ENCODE measurements at places on chromosomes 1 and 21. TPM values are rescaled to one million over a fixed set of nuclear protein-coding genes. Genes with fewer than 3 reads are reported as not detected.
A peak's percentile ranks its signal among the peaks of the same experiment; 100 is the strongest.

DNA sequence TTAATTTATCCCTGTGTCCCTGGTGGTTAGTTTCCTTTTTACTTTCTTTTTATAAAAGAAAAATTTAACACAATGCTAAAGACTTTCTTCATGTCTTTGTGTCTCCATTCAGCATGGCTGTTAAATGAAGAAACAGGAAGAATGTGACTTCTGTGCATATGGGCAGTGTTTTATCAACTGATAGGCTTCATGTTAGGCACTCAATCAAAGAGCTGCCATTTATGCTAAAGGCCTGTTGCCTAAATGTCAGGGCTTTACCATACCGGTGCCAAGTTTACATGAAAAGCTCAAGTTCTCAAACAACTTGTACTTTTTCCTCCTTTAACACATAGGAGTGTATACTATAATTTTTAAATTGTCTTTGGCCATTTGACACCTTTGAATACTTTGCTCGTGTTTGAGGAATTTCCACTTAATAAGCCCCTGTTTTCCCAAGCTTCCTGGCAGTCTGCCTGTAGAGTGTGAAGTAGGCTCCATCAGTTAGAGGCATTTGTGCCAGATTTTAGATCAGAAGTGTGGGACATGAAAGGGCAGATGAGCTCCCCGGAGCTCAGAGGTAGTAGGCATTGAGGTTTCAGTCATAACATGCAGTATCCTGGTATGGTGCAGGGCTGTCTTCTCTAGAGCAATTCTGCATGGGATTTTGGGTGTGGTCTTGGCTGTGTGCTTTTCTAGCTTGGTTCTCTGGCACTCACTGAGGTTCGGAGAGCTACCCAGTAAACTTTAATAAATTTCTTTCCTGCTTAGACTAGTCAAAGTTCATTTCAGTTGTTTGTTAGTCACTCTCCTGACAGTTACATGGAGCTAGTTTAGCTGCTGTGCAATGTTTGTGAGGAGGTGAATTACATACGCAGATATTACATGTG is 119.0 kb downstream of the LEPR start:
- no peak for DNase-seq

GRCh38 chr1:61812916-61813315 is 70.6 kb downstream of the PATJ start:
- no peak for DNase-seq

Gene CHIA
- not detected for total RNA-seq

DNA sequence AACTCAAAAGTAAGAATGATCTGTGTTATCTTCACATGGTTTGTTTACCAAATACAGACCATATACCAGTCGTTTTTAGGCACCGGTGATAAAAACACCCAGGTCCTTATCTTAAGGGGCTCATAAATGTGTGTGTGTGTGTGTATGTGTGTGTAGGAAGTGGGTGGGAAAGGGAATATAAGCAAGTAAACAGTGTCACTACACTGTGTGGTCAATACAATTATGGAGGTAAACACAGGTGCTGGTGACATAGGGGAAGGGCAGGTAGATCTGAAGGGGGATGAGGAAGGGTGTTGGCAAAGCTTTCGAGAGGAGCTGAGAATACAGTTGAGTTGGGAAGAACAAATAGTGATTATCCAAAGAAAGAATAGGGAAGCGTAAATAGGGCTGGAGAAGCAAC is 19.1 kb upstream of the MRPS6 start:
- no peak for DNase-seq

- no peak for DNase-seq
Observed at GRCh38 chr1:29453502-29454240, 217.3 kb downstream of the PTPRU start.

Gene HES4
- total RNA-seq = 82.6 TPM

DNA sequence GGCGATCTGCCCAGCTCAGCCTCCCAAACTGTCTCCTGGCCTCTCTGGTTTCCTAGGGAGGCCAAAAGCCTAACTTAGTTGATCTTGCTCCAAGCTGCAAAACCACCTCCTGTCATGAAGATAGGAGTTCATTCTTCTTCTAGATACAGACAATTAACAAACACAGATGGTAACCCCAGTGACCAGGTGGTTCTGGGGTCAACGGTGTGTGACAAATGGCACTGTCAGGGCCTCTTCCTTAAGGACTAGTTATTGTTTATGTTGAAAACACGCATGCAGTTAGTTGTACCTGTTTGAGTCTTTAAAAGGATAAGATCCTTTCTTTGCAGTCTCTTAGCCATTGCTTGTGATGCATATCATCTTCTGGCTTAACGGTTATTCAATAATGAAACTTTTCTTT is 4.6 kb upstream of the UMODL1 start:
- DNase-seq = no peak

Gene OR2L8
- 2.4 TPM for total RNA-seq

Gene A3GALT2
- total RNA-seq = 0.46 TPM

Gene NBPF4
- total RNA-seq = not detected

- no peak for DNase-seq
Observed at GRCh38 chr1:206782448-206782847, 10.2 kb upstream of the IL10 start.

Gene THEM5
- total RNA-seq = not detected

- no peak for DNase-seq
Observed at GRCh38 chr1:43554444-43554992, 23.8 kb downstream of the PTPRF start.

Gene TMEM82
- total RNA-seq = not detected

- no peak for DNase-seq
Observed at GRCh38 chr1:186536273-186536890, 75.5 kb upstream of the PDC start.

GRCh38 chr1:193270996-193271395 is 84.6 kb upstream of the B3GALT2 start:
- DNase-seq = no peak

- peak; percentile 35 for DNase-seq
Observed at GRCh38 chr1:229342656-229343569, at the start of gene CCSAP. TSS of gene CCSAP (minus strand) at chr1:229343047. CDS start at chr1:229342465, 582 bp downstream.

- DNase-seq = no peak
Observed at GRCh38 chr21:15455819-15456462, 273.8 kb upstream of the USP25 start.

- no peak for DNase-seq
Observed at GRCh38 chr1:33547576-33547975, 75.1 kb downstream of the ZSCAN20 start.

- DNase-seq = no peak
Observed at GRCh38 chr1:201190624-201191051, at the start of gene IGFN1. TSS of gene IGFN1 (plus strand) at chr1:201190824. CDS start at chr1:201193294, 2,470 bp downstream.

GRCh38 chr1:202798792-202799331 is 9.4 kb downstream of the KDM5B start:
- no peak for DNase-seq

Gene GJC2
- total RNA-seq = 1.9 TPM

DNA sequence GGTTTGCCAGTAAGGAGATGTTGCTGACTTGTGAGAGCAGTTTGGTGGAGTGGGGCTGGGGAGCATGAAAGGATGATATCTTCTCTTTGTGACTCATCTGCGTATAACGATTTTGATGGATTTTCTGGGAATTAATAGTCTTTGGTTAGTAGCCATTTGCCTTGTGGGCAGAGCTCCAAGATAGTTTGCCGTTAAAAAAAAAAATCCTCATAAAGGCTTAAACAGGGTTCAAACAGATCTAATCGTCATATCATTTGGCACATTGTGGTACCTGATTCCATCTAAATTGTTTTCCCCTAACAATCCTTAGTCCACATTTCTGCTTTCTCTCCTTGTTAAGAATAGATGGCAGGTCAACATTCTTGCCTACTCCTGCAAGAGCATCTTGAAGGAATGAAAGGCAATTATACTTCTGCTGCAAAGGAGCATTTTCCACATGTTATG is 168.0 kb downstream of the PPP1R12B start:
- no peak for DNase-seq

Gene LENEP
- not detected for total RNA-seq

- DNase-seq = no peak
Observed at GRCh38 chr21:31335957-31336738, 7.9 kb downstream of the TIAM1 start.

DNA sequence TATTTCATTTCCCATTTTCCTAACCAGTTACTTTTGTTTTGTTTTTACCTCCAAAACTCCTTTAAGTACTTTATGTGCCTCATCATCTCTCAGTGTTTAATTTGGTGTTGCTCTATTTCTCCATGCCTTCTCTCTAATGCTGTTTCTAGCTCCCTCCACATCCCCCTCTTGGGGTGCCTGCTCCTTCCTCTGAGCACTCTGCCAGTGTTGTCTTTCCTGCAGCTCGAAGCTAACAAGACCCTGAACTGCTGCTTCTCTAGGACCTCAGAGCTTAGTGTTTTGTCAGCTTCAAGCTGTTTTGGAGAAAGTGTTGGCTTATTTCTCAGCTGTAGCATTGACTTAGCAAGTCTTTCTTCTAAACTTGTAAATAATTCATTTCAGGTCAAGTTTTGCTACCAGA is 290.6 kb downstream of the DPYD start:
- no peak for DNase-seq

GRCh38 chr1:45393718-45394302 is 53.6 kb upstream of the MUTYH start:
- no peak for DNase-seq

Gene ALG6
- total RNA-seq = 10.2 TPM

- DNase-seq = no peak
Observed at GRCh38 chr1:78762113-78762512, 112.5 kb downstream of the IFI44 start.

DNA sequence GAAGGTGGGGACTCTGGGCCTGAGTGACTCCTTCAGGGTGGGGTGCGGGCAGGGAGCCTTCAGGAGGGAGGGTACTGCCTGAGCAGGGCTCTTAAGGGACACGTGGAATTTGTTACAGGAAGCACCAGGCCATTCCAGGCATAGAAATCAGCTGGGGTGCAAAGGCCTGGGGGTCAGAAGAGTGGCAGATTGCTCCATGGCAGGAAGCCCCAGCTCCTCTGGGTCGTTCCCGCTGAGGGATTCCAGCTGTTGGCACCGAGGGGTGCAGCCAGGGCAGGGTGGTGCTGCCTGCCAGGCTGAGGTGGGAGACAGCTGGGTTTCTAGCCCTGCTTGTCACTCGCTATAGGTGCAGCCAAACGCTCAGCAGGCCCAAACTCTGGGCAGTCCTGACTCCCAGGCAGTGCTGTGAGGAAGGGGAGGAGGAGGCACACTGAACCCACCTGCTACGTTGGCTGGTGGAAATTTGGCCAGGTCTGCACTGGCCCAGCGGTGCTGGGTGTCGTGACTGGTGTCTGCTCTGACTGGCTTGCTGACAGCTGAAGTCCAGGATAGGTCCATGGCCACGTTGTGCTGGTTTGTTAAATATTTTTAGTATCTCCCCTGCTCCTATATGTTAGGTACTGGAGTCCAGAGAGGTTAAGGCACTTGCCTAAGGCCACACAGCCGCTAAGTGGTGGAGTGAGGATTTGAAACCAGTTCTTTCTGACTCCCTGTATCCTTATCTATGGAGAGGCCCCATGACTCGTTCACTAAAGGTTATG is 19.3 kb downstream of the TNFRSF1B start:
- DNase-seq = no peak

- DNase-seq = peak; percentile 28
Observed at GRCh38 chr1:235060607-235061470, 67.8 kb downstream of the TOMM20 start.

Gene CD244
- 1.1 TPM for total RNA-seq

Gene PSRC1
- total RNA-seq = 9.1 TPM

Gene PRPF38B
- total RNA-seq = 24.2 TPM

Gene CD5L
- not detected for total RNA-seq

Gene LCE1E
- not detected for total RNA-seq

Gene ATP5IF1
- total RNA-seq = 171 TPM

DNA sequence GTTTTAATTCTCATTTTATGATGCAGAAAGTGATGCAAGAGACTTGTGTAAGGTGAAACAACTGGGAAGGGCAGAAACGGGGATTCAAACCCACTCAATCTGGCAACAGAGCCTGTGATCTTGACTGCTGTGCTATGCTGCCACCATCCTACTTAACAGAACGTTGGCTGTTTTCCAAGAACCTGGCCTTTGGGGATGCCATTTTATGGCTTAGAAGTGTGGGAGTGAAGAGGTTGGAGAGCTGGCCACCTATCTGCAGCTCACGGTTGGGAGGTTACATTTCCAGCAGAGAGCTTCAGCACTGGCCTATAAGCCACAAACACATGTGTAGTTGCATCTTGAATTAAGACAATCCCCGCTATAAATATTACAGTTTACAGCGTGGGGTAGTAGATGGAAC is 235.3 kb downstream of the PRDM2 start:
- DNase-seq = no peak

Gene ICOSLG
- 3.7 TPM for total RNA-seq

Gene CPTP
- 35.8 TPM for total RNA-seq

Gene CDK18
- 16.2 TPM for total RNA-seq

Gene ESRRG
- 16.2 TPM for total RNA-seq

- no peak for DNase-seq
Observed at GRCh38 chr21:21247424-21247823, 249.2 kb downstream of the NCAM2 start.

DNA sequence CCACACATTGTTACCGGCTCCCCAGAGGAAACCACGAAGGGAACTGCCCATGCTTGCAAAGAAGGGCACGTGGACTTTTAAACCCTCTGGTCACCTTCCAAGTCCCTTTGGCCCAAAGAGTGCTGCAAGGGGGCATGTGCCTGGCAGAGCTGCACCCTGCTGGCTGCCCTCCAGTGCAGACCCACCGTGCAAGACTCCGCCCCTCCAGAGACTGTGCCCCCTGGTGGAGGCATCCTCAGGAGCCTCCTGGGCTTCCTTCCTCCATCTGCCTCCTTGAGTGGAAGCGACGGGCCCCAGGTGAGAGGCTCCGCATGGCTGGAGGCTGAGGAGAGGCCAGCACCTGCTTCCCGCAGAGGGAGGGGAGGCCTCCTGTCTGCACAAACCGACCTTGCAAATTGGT is 100.6 kb downstream of the CRYAA start:
- DNase-seq = no peak

DNA sequence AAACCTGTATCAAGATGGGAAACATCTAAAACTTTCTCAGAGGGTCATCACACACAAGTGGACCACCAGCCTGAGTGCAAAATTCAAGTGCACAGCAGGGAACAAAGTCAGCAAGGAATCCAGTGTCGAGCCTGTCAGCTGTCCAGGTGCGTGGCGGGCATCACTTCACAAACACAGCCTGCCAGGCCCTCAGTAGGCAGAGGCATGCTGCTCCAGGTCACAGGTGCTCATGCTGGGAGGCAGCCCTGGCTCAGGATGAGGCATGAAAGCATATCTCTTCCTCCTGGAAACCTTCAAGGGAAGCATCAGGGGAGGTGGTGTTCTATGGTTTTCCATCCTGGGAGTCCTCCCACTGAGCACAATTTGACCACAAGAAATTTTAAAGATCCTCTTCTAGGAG is 6.3 kb downstream of the CD2 start:
- DNase-seq = no peak
